ENCODE measurements at places on chromosomes 11 and 22. TPM values are rescaled to one million over a fixed set of nuclear protein-coding genes. Genes with fewer than 3 reads are reported as not detected.

GGTLC3 gene
- total RNA-seq: not detected

AMPD3 gene
- total RNA-seq: 4.1 TPM

PHOX2A gene
- total RNA-seq: not detected

PANX2 gene
- 0.39 TPM for total RNA-seq

C11orf91 gene
- total RNA-seq: not detected

TRAF6 gene
- total RNA-seq: 8.5 TPM

FAM227A gene
- total RNA-seq: not detected

TMEM126B gene
- total RNA-seq: 82.7 TPM

CELSR1 gene
- 5.7 TPM for total RNA-seq

PIM3 gene
- total RNA-seq: 122 TPM

TMEM109 gene
- total RNA-seq: 201 TPM

GGT5 gene
- 8.3 TPM for total RNA-seq

LGALS12 gene
- not detected for total RNA-seq

DGCR6 gene
- 0.27 TPM for total RNA-seq

CHRM1 gene
- not detected for total RNA-seq

FREY1 gene
- not detected for total RNA-seq

Data from mammary microvascular endothelial cell (primary cell).